Esophagus muscularis mucosa (tissue), 4 donors: ENCODE measurements at places on chromosomes 11 and 22. TPM values are rescaled to one million over a fixed set of nuclear protein-coding genes. Genes with fewer than 3 reads are reported as not detected.

DNA sequence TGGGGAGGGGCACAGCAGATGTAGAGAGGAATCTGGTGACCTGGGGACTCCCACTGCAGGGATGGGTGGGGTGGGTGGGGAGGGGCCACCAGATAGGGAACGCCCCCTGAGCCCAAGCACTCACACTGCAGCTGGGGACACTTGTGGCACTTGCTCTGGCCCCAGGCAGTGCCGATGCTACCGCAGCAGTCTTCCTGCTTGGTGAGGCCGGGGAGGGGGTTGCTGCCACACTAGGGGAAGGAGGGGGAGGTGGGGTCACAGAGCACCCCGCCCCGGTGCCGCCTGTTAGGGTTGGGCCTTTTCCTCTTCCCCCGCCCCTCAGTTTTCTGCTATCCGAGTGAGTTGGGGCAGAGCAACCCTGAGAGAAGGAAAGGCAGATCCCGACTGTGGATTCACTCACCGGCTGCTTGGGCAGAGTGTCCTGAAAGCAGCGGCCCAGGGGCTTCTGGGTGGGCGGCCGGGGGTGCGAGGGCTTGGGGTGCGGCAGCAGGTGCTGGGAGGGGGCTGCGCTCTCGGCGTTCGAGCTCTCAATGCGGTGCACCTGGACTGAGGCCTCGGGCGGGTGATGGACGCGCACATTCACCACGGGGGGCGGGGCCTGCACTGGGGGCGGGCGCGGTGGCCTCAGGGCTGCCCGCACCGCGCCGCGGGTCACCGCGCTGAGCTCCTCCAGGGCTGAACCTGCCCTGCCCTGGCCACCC is 4.7 kb downstream of the LTBP3 start:
- DNase-seq, result no peak

DNA sequence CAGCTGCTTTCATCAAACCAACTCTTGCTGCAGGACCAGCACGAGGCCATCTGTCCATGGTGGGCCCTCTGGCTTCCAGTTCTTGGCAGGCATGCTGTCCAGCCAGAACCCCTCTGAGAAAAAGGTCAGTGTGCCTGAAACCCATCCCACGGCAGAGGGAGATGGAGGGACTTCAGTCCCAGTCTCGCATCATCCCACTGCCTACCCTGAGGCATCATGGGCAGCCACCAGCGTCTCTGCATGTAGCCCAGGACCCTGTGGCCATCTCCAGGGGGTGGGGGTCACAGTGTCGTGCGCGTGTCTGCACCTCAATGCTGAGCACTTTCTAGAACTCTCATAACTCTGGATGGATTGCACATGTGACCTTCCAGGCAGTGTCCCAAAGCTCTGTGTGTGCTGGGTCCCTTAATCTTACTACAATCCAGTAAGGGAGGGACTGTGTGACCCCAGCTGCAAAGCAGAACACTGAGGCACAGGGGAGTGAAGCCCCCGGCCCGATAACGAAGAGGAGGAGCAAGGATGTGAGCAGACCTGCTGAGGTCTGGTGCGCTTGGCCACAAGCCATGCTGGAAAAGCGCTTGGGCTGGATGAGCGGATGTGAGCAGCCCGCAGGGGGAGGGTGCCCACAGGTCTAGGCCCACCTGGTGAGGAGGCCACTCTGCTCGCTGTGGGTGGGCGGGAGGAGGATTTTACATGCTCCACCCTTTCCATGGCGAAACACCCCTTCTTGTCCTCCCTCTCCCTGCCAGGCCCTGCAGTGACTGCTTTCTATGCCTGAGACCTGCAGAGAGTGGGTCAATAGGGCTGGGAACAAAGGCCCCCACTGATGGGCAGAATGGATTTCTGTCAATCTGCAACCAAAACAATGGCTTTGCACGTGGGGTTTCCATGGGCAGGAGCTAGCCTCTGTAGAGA is 1401.0 kb downstream of the BRD1 start:
- DNase-seq, result no peak

DNA sequence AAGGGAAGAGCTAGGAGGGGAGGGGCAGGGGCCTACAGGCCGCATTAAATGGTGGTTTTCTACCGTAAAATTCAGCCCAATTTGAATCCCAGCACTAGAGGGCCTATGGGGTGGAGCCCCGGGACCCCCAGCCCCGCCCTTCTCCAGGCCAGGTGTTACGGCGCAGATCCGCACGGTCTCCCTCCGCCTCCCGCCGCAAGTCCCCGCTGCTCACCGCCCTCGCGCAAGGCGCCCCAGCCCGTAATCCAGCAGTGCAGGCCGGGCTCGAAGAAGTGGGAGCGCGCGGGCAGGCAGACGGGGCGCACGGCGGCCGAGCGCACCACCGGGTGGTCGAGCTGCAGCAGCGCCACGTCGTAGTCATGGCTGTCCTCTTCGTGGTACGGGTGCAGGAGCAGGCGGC is 17.3 kb downstream of the KCTD17 start:
- no peak for DNase-seq

DNA sequence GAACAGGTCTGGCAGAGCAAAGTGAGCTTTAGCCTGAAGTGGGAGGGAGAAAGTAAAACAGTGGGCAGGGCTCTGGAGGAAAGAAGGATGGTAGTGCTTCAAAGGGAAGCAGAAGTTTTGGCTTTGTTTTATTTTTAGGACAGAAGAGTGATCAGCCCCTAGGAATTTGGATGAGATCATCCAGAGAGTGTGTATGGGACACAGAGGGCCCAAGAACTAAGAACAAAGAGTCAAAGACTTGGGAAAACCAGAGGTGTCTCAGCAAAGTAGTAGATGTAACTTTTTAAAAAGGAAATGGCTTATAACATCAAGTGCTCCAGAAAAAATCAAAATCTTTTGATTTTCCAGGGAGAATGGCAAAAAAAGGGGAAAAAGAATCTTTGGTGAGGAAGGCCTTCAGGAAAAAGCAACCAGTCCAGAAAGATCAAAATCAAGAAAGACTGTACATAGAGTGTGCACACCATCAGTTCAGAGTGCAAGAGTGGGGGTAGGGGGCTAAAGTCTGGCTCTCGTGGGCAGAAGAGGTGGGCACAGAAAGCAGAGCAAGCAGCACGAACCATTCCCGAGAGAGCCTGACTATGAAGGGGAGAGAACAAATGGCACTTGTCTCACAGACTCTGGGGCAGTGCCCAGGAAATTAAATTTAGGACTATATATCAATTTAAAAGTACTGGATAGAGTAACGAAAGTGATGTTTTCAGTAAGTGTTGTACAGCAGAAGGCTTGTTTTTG is 30.0 kb downstream of the MAPK1 start:
- no peak for DNase-seq

DNA sequence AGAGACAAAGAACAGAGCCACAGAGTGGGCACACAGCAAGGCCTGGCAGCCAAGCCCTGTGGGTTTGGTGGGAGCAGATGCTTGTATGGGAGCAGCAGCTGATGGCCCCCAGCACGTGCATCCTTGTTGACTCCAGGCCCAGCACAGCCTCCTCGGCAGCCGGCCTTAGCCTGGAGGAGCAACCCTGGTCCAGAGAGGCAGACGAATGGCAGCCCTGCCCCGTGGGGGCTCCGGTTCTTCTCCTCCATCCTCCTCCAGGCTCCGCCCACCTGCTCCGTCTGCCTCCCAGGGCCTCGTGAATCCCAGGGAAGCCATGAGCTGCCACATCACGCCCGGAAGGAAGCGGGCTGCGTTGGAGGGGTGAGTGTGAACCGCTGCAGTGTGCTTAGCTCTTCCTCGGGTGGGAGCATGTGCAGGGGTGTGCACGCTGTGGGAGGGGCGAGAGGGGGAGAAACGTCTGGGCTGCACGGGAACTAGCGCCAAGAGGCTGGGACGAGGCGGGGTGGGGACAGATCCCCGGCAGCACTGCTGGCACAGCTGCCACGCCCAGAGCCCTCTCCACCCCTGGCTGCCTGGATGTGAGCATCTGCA is 36.3 kb upstream of the JAM3 start:
- DNase-seq, result no peak

DNA sequence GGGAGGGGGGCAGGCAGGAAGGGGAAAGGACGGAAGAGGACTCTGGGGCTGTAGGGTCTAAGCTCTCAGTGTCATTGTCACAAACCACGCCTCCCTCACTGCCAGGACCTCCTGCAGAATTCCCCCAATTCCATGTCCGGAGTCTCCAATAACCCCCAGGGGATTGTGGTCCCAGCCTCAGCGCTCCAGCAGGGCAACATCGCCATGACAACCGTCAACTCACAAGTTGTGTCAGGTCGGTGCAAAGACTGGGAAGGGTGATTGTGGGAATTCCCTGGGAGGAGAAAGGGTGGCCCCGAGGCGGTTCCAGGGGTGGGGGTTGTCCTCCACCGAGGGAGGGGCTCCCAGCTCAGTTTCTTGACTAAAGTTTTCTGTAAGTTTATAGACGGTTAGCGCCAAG is 86.0 kb downstream of the FEZ1 start:
- no peak for DNase-seq

GRCh38 chr11:122044086-122044485 is 71.9 kb downstream of the BLID start:
- DNase-seq, result no peak

GRCh38 chr11:83628622-83629355 is 342.6 kb upstream of the CCDC90B start:
- DNase-seq, result no peak

GRCh38 chr22:34010259-34010658 is 90.0 kb upstream of the LARGE1 start:
- peak; percentile 78 for DNase-seq

DNA sequence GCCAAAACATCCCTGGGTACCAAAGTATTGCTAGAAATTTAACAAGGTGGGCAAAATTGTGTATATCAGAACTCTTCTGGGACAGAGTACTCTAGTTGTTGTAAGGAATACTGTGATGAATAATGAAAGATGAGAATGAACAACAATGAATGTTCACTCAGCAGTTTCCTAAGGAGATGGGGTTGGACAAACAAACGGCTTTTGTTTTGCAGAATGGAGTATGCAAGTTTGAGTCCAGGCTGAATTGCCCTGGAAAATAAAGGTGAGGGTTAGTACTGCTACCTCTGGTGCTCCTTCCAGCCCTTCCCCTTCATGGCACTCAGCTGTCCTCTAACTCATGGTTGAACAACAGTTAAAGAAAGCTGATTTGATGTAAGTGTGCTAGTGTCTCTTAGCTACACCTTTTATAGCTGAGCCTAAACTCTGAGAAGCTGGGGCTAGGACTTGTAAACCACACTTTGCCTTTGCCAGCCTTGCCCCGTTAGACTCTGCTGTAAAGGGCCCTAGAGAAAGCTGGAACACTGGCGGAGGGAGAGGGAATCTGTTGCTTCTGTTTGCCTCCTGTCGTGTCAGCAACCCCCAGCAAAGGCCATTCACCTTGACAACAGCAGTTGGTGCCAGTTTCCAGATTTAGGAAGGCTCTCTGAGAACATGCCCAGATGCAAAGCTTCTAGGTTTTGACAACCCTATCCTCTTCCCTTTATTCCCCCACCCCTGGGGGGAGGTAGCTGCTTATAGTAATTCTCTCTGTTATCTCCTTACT is 41.2 kb upstream of the POLD3 start:
- no peak for DNase-seq

- DNase-seq, result no peak
Observed at GRCh38 chr11:116384407-116384806, 388.4 kb downstream of the BUD13 start.

- DNase-seq, result no peak
Observed at GRCh38 chr11:77789731-77790476, 30.6 kb downstream of the RSF1 start.

DNA sequence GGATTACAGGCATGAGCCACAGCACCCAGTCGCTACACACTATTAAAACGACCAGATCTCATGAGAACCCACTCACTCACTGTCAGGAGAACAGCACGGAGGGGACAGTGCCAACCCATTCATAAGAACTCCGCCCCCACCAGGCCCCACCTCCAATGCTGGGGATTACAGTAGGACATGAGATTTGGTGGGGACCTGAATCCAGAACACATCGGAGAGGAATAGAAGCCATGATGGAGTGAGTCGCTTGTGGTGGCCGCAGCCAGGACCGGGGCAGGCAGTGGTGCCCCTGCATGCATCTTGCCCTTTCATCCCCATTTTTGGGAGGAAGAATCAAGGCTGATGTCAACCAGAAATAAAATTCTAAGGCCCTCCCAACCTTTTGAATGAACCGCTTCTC is 8.7 kb downstream of the NADSYN1 start:
- DNase-seq, result no peak

GRCh38 chr11:15223318-15223717 is 108.6 kb downstream of the INSC start:
- no peak for DNase-seq

GRCh38 chr22:35458547-35459422 is 58.8 kb downstream of the MCM5 start:
- no peak for DNase-seq

SLC17A6 gene
- total RNA-seq, result not detected

IL18 gene
- total RNA-seq, result 7.9 TPM

HSPB2 gene
- 1.3 TPM for total RNA-seq

NADSYN1 gene
- 38.4 TPM for total RNA-seq

LRP4 gene
- total RNA-seq, result 7.4 TPM

SLC6A5 gene
- not detected for total RNA-seq

SAMM50 gene
- total RNA-seq, result 27.5 TPM
